ENCODE measurements at places on chromosomes 5 and 9. TPM values are rescaled to one million over a fixed set of nuclear protein-coding genes. Genes with fewer than 3 reads are reported as not detected.

Gene OR1Q1
- total RNA-seq, result not detected

Gene PDCD1LG2
- 0.62 TPM for total RNA-seq

Gene GMCL2
- not detected for total RNA-seq

Gene RASGEF1C
- 12.8 TPM for total RNA-seq
